ENCODE measurements at places on chromosomes 5 and 9.

DNA sequence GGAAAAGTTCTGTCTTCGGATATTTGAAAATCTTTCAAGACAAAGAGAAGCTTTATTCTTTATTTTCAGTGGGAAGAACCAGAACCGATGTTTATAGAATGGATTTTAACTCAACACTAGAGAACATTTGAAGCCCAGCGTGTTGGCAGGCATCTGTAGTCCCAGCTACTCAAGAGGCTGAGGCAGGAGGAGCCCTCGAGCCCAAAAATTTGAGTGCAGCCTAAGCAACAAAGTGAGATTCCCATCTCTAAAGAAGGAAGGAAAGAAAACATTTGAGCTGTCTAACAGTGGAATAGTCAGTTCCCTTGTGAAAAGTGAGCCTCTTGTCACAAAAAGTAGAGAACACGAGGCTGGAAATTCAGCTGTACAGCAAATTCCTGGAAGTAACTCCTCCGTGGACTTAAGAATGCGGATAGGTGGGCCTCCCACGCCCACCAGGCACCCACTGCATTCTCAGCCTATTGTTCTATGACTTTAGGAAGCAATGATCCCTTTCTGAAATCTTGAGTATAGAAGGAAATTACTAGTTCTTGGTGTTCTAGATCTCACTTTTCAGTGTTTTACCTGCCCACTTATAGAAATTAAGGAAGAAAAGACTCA is 2.3 kb upstream of the PTPDC1 start:
- DNase-seq = peak; percentile 76

DNA sequence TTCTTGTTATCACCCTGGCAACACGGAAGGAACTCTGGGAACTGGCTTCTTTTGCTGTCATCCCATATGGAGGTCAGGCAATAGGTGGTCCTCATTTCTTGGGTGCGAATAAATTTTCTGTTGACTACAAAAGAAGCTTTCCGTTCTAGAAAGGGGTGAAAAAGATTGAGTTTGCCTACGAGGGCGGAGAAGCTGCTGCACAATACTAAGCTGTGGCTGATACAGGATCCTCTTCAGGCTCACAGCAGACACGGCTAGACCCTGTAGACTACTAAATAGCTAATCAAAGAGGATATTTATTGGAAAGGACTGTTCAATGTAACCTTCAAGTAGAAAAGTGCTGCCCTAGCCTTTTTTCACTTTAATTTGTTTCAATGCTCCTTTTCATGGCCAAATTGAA is 58.1 kb downstream of the TJP2 start:
- no peak for DNase-seq

DNA sequence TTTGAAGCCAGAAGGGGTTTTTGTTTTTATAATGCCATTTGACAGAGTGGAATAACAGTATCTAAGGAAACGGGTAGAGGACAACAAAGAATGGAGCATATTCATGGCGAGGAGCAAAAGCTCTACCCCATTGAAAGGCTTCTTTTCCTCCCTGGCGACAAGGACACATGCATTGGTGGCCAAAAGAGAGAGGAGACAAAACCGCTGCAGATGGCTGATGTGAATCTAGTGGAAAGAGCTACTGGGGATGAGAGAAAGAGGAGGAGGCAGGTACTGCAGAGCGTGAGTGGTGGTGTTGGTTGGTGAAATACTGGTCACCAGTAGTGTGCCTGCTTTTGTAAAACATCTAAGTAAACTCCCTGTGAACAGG is 491 bp downstream of the APC start:
- DNase-seq = no peak

- no peak for DNase-seq
Measured at GRCh38 chr9:3299872-3300271, 225.9 kb downstream of the RFX3 start.

- no peak for DNase-seq
Measured at GRCh38 chr5:55063220-55063863, 39.1 kb upstream of the GZMA start.

DNA sequence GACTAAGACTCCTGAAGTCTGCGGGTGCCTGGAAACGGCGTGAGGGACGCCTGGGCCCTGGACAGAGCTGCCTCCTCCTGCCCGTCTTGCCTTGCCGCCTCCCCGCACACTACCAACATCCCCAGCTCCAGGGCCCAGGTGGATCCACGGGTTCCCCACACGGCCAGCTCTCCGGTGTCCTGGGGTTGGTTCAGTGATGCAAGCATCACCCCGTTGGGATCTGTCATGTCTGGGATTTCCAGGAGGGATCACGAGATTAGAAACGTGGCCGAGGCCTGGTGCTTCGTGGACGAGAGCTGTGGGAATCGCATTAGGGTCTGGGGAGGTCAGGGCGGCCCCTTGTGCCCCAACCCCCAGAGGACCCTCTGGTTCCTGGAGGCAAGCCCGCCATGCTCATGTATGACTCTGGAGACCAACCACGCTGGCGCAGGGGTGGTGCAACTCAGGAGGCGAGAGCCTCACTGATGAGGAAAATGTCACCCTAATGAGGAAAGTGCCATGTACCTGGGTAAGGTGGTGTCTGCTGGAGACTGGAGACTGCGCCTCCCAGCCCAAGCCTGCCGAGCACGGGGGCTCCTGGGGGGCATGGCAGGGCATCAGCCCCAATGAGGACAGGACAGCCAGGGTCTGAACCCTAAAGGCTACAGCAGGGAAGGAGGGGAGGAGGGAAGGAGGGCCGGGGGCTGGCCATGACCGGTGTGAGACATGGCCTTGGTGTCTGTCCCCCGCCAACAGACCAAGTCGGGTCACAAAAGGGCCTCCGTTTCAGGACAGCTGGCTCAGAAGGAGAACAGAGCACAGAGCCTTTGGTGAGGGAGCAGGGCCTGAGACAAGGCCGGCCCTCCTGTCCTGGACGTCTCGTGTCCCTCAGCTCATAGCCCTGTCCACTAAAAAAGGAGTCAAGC is 31.9 kb upstream of the SLC6A19 start:
- no peak for DNase-seq

DNA sequence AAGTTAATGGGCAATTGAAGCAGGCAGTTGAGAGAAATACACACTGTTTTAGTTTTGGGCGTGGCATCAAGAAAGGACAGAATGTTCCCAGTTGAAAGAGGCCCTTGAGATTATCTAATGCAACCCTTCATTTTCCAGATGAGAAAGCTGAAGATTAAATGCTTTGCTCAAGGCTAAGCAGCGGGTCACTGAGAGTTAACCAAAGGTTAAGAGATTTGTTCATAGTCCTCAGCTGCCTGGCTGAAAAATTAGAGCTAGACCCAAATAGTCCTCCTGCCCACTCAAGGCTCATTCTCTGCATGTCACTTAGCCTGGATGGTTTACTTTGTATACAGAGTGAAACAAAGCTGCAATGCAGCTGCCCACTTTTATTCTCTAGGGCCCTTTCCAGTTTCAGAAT is 46.7 kb upstream of the MAMDC2 start:
- DNase-seq = no peak

Data from head of caudate nucleus (tissue), 42 donors.